Activated CD4-positive, alpha-beta memory T cell treated with anti-CD3 and anti-CD28 coated beads for 36 hours (primary cell): ENCODE measurements at places on chromosomes 3 and 15. TPM values are rescaled to one million over a fixed set of nuclear protein-coding genes. Genes with fewer than 3 reads are reported as not detected.

DNA sequence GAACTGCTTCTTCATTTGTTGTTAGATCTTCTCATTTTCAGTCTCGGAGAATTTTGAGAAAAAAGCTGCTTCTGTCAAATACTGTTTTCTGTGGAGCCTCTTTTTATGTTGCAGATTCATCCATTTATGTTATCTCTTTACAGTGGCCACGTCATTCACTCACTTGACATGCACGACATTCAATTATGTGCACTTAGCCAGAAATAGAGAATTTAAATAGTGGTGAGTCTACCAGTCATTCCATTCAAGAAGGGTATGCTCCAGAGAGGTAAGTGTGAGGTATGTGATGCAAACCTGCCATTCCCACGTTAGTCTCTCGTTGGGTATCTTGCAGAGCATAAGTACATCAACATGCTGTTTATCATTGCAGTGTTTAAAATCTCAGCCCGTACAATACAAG lies 9.8 kb downstream of the ARPP19 start:
- DNase-seq = peak; percentile 34

GRCh38 chr15:50140983-50141382 lies 21.9 kb upstream of the ATP8B4 start:
- no peak for DNase-seq

- DNase-seq = no peak
These were observed 47.5 kb upstream of the TM4SF1 start for GRCh38 chr3:149424918-149425317.

The CIP2A gene
- 45.1 TPM for total RNA-seq

GRCh38 chr3:56970461-56970879 lies 90.0 kb upstream of the SPATA12 start:
- DNase-seq = no peak

DNA sequence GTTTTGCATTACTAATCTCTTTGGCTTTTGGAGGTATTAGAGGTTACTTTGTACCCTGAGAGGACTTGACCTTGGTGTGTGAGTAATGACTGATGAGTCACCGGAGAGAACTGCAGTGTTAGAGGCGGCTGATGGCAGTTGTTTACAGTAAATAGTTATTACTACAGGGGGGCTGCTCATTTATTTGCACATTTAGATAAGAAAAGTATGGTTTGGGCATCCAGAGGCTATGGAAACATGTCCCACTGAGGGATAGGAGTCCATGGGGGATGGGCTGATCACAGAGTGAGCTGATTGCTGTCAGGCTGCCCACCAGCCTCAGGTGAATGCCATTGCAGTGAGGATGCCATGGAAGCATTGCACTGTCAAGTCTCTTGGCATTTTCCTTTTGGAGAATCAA lies 17.3 kb upstream of the STAC start:
- DNase-seq = no peak

DNA sequence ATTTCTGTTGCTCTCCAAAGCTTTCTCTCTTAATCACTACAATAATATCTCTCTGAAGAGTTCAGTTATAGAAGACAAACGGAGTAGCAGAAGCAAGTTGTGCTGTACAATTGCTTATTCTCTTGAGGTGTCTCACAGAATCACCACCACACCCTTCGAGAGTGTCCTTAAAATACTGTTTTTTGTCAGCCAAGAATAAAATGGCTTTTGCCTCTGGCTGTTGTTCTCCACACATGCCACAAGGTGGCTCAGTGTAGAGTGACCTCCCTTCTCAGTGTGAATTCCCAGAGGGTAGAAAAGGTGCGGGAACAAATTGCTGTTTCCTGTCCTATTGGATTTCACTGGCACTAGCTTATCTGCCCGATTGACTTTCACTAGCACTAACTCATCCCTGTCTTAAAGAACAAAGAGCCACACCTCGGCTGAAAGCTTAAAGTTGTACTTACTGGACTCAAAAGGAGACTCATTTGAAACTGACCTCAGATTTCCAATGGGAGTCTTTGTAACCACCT lies 134.2 kb upstream of the SATB1 start:
- DNase-seq = peak; percentile 51

- no peak for DNase-seq
These were observed 127.8 kb downstream of the ABI3BP start for GRCh38 chr3:100865442-100865841.

DNA sequence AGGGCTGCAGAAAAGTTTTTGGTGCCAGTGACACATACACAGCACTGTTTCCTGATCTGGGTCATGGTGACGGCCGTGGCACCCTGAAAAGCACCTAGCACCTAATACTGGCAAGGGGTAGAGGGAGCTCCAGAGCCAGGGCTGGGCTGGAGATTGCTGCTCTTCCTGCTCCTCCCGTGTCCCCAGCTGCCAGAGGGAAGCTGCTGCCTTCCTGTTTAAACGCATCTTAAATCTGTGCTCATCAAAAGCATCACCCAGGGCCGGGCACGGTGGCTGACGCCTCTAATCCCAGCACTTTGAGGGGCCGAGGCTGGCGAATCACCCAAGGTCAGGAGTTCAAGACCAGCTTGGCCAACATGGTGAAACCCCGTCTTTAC lies 156.7 kb upstream of the MEF2A start:
- peak; percentile 42 for DNase-seq

DNA sequence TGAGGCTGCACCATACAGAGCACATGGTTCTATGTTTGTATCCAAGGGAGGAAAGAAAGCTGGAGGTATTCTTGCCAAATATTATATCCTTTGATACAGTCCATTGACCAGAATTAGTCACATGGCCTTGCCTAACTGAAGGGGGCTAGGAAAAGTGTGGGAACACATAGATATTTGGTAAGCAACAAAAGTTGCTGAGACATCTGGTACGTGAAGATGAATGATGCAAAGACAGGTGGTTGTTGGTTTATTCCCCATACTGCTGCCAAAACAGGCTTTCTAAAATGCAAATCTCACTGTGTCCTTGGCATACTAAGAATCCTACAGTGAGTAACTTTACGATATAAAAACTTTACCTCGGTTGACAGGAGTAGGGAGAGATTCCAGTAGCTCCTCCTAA lies 162.2 kb downstream of the VGLL3 start:
- DNase-seq = no peak

The TRPM1 gene
- total RNA-seq = not detected

- DNase-seq = no peak
These were observed 1.7 kb downstream of the ZMAT3 start for GRCh38 chr3:179069762-179070390.

DNA sequence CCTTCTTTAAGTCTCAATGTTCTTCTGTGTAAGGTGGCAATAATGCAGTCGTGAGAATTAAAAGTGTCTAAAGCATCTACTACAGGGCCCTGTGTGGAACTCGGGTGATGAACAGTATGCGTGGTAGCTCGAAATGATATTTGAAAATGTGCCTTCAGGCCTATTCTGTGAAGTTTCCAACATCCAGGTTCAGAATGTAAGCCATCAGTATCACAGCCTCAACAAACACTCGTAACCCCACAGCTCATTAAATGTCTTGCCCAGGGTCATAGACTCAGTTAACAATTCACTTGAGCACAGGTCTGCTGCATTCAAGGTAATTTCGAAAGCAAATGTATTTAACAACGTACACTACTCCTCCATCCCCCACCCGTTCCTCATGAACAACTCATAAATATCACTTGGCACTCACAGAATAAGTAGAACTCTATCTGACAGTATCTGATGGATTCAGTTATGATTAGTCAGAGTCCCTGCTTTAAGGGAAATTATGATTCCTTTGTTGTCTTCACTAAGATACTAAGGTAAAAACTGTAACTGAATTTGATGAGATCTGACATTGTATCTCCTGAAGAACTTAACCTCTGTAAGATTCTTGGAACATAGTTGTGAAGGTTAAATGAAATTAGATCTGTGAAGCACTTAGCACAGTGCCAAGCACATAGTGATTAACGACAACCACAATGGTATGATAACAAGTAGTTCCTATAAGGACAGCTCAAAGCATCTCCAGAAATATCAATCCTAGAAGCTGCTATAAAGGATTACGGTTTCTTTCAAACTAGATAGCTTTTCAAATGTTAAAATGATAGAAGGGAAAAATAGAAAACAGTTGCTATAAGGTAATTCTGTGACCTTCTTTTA lies 642.3 kb downstream of the TBL1XR1 start:
- DNase-seq = no peak

DNA sequence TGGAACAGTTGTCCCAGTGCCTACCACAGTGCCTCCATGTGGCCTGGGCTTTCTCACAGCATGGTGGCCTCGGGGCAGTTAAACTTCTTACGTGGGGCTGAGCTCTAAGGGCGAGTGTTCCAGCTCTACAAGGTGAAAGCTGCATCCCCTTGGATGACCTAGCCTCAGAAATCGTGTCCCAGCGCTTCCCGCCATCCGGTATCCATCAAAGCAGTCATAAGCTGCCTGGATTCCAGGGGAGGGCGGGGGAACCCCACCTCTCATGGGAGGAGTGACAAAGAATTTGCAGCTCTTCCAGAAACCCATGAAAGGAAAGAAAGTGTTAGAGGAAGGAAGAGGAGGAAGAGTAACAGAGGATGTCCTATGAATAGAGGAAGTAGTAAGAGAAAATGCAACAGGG lies 45.8 kb upstream of the CCDC174 start:
- no peak for DNase-seq

The SERPINI2 gene
- total RNA-seq = not detected

GRCh38 chr15:60960517-60960916 lies 268.6 kb downstream of the RORA start:
- no peak for DNase-seq

The HYAL1 gene
- total RNA-seq = 0.14 TPM

DNA sequence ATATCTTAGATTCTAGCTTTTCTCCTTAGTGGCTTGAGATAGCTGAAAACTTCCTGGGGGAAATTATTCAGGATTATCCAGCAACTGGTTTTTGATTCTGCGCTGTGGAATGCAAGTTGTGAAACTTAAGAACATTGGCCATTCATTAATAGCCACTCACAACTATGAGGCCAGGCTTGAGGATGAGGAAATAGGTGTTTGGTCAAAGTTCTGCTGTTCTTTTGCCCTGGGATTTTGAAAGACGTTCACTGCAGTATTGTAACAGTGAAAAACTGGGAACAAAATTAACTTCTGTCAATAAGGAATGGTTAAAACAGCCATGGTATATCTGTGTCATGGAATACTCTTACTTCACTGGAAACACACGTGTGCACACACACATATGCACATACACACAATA lies 44.1 kb downstream of the CTXND1 start:
- DNase-seq = no peak

GRCh38 chr15:94584833-94585244 lies 353.5 kb downstream of the MCTP2 start:
- DNase-seq = peak; percentile 84

DNA sequence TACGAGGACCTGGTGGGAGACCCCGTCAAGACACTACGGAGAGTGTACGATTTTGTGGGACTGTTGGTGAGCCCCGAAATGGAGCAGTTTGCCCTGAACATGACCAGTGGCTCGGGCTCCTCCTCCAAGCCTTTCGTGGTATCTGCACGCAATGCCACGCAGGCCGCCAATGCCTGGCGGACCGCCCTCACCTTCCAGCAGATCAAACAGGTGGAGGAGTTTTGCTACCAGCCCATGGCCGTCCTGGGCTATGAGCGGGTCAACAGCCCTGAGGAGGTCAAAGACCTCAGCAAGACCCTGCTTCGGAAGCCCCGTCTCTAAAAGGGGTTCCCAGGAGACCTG lies 2.5 kb downstream of the CHST2 start:
- no peak for DNase-seq

The CAMK1 gene
- 48.2 TPM for total RNA-seq

The FRMD5 gene
- 0.24 TPM for total RNA-seq

DNA sequence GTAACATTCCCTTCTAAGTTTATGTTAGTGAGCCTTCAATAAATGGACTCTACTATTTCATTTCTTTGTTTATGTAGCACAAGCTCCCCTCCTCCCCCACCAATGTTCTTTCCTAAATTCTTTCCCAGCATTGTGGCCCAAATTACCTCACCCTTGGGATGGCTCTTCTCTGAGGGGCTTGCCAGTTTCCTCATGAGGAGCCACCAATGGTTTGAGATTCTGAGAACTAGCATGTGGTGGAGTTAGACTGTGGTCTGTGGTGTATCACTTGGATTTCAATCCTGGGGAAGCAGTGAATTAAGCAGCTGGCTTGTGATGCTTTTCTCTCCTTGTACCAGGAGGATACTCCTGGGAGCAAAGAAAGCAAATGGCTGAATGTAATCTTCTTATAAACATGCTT lies 50.0 kb upstream of the NPHP3 start:
- DNase-seq = no peak

DNA sequence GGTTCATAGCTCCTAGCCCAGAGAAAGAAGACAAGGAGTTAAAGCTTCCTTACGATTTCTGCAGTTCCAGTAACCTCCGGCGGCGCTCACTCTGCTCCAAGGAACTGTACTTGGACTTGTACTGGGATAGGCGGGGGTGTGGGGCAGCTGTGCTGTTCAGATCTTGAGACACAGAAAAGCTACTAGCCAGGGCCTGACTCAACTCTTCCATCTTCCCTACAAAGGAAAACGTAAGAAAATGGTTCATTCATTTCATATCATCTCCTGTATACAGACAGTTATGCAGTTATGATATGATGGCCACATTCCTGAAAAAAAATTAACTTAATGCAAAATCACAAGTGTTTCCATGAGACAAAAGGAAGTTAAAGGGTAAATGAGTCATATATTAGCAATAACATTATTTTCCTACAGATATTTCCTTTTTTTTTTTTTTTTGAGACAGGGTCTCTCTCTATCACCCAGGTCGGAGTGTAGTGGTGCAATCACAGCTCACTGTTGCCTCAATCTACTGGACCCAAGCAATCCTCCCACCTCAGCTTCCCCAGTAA lies 4.6 kb downstream of the SNUPN start:
- no peak for DNase-seq

DNA sequence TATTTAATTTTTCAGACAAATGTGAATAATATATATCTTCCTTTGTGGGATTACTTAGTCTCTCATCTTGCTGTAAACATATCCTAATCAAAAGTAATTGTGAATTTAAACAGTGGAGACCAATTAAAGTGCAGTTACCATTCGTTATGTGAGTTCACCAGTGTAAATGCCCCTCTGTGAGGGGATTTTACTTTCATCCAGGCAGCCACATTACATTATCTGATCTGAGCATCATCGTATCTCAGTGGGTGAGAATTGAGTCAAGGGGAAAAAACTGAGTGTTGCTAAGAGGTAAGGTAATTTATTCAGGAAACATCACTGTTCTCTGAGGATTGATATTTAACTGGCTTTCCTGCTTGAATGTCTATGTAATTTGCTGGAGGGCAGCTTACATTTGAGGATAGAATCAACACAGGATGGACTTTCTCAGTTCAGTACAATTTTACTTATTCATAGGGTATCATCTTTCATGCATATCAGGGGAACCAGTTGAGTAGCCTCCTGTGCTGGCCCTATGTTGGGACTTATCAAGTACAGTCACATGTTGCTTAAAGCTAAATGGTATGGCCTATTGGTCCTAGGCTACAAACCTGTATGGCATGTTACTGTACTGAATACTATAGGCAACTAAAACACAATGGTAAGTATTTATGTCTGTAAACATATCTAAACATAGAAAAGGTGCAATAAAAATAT lies 219.7 kb downstream of the CD47 start:
- DNase-seq = no peak

The STOML1 gene
- 7.1 TPM for total RNA-seq

The OXTR gene
- 1.1 TPM for total RNA-seq

DNA sequence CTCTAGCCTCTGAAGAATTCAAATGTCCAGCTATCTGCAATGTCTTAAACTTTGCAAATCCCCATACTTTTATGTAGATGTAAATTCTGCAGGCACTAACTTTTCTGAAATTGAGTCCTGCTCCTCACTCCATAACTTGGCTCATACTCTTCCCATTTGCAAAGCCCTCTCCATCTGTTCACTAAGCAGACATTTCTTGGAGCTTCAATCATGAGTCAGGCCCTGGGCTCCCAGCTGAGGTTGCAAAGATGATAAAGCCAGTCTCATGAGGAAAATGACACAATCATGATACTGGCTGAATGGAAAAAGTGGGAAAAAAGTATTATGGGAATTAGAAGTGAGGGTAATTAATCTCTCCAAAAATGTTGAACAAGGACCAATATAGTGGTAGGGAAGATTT lies 507.6 kb downstream of the NR2F2 start:
- DNase-seq = no peak
